ENCODE measurements at places on chromosomes 5 and 9.
A peak's percentile ranks its signal among the peaks of the same experiment; 100 is the strongest.

DNA sequence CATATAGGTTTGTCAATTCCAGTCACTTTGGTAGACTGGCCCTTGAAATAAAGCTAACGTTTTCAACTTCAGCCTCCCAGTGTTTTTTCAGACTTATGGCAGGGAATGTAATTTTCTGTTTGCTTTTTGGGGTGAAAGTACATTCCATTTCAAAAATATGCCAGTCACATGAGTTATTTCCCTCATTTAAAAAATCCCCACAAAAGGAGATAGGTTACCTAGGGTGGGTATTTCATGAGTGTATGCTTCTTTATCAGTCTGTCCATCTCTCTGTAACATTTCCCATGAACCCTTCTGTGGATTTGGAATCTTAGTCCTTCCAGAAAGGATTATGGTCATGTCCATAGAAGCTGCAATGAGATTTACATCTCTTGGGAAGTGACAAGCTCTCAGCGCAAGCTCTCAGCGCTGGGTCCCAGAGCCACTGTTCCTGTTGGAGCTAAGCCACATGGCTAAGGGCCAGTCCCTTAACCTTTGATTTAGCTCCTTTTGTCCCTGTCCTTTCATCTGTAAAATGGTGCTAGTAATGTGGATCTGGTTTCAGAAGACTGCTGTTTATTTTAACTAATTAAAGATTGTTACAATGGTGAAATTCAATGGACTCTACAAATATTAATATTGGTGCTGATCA is 294.9 kb downstream of the NR3C1 start:
- DNase-seq = no peak

DNA sequence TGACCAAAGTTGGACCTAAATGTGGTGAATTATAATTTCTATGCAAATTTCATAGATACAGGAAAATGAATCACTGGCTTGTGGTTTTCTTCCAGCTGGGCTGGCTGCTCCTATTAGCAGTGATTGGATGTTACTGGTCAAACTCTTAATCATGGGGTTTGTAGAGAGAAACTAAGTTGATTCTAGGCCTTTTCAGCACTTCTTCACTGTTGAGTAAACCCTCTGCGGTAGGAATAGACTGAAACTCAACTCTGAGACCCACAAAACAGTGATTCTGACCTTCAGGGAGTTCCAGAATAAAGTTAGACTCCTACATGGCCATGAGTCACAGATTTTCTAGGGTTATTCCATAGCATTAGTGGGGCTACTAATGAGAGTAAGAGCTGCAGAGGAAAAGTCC is 47.9 kb upstream of the FKTN start:
- DNase-seq = peak; percentile 74

DNA sequence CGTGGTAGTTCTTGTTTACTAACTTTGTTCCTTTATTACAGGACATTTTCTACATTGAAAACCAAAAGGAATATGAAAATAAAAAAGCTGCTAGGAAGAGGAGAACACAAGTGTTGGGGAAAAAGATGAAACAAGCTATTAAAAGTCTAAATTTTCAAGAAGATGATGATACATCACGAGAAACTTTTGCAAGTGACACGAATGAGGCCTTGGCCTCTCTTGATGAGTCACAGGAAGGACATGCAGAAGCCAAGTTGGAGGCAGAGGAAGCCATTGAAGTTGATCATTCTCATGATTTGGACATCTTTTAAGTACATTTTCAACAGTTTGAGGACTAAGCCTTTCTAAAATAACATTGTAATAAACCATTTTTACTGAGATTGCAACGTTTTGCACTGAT is 23.8 kb downstream of the PHAX start:
- DNase-seq = peak; percentile 92

DNA sequence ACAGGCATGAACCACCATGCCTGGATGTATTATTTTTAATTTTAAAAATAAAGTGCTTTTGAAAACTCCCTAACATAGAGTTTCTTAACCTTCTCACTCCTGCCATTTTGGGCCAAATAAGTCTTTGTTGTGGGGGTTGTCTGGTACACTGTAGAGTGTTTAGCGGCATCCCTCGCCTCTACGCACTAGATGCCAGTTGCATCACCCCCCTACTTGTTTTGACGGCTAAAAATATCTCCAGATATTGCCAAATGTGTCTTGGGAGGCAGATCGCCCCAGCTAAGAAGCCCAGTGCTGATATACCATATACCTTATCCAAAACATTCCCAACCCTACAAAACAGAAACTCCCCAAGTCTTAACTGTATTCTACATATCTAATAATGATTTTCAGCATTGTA is 54.6 kb downstream of the SCAI start:
- no peak for DNase-seq

DNA sequence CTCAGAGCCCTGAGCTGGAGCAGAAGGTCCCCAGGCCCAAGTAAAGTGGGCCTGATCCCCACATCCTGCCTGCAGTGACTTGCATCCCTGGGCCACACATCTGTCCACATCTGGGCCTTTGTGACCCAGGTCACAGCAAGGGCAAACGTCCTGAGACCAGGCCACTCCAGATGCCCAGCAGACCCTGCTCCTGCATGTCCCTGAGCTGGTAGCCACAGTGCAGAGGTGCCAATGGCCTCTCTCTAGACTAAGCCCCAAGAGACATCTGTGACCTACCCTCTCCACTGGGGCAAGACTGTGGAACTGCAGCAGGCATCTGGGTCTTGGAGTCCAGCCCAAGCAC is 2.5 kb downstream of the FLT4 start:
- no peak for DNase-seq

DNA sequence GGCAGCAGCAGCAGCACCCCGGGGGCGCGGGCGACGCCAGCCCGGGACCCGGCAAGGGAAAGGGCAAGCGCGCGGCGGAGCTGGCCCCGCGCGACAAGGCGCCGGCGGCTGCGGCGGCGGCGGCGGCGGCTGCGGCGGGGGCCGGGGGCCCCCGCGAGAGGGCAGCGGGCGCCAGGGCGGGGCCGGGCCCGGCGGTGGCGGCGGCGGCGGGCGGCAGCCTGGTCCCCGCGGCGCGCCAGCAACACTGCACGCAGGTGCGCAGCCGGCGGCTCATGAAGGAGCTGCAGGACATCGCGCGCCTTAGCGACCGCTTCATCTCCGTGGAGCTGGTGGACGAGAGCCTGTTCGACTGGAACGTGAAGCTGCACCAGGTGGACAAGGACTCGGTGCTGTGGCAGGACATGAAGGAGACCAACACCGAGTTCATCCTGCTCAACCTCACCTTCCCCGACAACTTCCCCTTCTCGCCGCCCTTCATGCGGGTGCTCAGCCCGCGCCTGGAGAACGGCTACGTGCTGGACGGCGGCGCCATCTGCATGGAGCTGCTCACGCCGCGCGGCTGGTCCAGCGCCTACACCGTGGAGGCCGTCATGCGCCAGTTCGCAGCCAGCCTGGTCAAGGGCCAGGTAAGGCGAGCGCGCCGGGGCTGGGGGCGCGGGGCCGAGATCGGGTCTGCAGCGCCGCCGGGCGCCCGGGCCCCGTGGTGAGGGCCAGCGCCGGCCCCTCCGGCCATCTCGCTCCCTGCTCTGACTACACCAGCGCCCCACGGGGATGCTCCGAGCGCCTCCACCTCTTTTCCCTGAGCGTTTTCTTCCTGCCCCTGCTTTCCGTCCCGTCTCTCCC is at the start of gene UBE2QL1:
Gene UBE2QL1 (plus strand): TSS at position 238 of the 843 bp plus-strand sequence. CDS start 35 bp downstream, at position 273.
- DNase-seq = no peak

DNA sequence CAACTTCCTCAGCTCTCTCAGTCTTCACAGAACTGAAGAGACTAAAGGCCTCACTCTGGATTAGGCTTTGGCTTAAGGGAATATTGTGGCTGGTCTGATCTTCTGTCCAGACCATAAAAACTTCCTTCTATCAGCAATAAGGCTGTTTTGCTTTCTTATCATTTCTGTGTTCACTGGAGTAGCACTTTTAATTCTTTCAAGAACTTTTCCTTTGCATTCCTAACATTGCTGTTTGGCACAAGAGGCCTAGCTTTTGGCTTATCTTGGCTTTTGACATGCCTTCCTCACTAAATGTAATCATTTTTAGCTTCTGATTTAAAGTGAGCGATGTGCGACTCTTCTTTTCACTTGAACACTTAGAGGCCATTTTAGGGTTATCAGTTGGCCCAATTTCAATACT is 88.7 kb upstream of the ACOT12 start:
- no peak for DNase-seq

GRCh38 chr5:151547364-151547763 is 43.8 kb downstream of the FAT2 start:
- DNase-seq = no peak

DNA sequence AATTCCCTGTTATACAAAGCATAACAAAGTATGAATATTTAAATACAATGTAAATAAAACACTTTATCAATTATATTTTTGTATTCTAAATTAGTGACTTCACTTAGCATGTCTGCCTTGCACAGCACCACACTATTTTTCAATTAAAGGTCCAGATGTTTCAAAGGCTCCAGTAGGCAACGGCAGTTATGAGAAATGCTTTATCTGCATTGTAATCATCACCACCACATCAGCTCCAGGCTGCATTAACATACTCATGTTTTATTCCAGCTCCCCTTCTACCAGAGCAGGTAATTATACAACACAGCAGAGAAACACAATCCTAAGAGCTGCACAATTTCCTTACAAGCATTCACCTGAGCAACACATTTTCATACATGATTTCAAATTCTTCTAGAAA is 102.8 kb downstream of the MAPKAP1 start:
- DNase-seq = no peak

DNA sequence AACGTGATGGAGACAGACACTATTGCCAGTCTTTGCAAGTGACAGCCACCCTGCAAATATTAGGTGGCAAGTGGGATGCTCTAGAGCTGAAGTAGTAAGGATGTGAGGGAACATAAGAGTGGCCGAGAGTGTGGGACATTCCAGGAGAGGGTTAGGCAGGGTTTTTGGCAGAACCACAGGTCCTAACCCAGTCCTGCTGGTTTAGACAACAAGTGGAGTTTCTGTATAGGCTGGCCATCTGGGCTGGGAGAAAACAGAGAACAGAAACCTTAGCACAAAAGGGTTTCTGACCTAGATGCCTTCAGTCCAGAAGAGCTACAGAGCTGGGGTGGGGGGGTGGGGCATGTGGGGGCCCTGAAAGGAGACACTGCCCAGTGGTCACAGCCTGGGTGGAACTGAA is 107.4 kb downstream of the TMEM174 start:
- DNase-seq = no peak

GRCh38 chr9:14214693-14215092 is 99.2 kb downstream of the NFIB start:
- DNase-seq = no peak

- no peak for DNase-seq
Measured at GRCh38 chr5:121681229-121681855, 170.3 kb upstream of the FTMT start.

- DNase-seq = peak; percentile 80
Measured at GRCh38 chr9:81855538-81855937, 72.7 kb upstream of the SPATA31D4 start.

- DNase-seq = no peak
Measured at GRCh38 chr9:116605904-116606341, 81.2 kb upstream of the TRIM32 start.

DNA sequence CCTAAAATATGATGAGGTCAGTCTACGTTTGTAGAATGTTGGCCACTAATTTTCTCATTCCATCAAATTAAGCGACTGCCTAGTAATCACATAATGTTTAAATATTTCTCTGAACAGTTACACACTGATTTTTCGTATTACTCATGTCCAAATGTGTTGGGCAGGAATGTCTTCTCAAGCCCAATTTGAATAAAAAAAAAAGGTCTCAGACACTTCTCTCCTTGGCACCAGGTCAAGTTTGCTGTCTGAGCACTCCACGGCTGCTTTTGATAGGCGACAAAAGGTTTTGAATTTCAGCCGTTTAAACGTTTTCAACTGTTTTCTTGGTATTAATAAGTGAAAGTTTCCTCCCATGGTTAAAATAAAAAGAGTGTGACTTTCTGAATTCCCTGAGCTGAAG is 542.1 kb downstream of the IRX1 start:
- no peak for DNase-seq

- peak; percentile 61 for DNase-seq
Measured at GRCh38 chr5:126939887-126940286, 90.5 kb downstream of the MARCHF3 start.

DNA sequence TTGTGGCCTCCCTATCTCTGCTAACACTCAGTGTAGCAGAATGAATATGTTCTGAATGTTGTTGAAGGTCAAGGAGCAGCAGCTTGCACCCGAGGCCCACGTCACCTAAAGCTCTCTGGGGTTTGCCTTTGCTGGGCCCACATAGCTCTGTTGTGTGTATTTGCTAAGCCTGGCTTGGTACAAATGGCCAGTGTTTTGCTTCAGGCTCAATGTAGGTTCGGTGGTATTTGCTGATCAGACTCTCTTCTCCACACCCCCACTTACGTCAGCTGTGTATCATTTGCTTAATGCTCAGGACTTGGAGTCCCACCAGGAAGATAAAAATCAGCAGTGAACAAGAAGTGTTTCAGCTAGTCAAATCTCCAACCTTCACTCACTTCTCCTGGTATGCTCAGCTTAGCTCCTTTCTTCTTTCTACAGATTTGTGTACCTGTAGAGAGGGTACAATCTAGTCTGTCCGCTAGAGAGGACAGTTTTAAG is 4.8 kb upstream of the RFESD start:
- DNase-seq = peak; percentile 15

DNA sequence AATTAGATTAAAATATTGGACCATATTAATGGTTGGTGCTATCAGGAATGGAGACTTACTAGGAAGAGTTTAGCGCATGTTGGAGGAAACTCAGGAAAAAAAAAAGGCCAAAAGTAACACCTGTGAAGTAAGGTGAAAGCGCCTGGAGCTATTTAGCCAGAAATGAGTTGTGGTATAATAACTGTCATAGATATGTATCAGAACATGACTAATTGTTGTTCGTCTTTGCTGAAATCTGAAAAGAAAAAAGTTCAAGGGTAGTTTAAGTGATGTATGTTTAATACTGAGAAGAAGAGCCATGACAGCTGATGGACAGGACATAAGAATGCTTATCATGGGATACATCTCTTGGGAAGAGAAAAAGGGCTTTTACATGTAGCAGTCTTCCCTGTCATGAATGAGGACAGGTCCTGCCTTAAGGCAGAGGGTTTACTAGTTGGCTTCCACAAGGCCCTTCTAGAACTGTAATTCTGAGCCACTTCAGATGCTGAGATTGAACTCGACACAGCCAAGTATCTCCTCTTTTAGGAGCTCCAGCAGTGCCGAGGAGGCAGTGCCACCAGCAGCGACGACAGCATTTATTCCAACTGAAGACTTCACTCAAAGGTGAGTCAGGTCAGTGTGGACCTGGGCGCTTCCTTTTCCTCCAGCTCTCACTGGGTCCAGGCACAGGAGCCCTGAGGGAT is 940 bp upstream of the CAMK4 start:
- DNase-seq = no peak

DNA sequence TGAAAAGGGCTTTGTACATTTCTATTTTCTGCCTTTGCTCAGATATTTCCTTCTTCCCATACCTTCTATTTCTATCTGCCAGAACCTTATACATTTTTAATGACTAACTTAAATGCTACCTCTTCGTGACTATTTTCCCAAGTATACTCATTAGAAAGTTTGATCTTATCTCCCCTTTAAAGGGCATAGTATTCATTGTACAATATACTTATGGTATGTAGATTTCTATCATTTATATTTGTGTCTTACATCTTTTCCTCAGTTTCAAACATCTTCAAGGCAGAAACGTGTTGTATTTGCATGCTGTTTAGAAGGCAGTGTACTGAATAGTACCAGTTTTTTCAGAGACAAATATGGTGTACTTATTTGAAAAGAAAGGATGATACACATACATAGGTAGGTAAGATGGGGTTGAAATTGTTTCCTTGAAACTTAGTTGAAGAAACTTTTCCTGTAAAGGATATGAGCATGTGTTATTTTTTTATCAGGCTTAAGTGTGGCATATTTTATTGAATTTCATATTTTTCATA is 518.1 kb upstream of the NUDT12 start:
- DNase-seq = no peak

Data from EL (cell line).